ENCODE measurements at places on chromosomes 13 and 19. TPM values are rescaled to one million over a fixed set of nuclear protein-coding genes. Genes with fewer than 3 reads are reported as not detected.

DNA sequence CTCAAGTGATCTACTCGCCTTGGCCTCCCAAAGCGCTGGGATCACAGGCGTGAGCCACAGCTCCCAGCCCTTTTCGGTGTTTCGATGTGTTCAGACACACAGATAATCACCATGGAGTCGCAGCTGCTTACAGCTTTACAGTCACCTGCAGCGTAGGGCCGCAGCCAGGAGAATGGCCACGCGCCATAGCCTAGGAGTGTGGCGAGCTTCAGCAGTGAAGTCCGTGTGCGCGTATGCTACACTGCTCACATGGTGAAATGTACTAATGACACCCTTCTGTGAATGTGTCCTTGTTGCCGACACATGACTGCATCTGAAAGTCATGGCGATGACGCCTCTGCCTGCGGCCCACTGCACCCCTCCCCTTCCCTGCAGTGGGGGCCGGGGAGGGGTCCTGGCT, 23.6 kb downstream of the AP3D1 start:
- no peak for ATAC-seq

GRCh38 chr13:39132286-39133230, 94.3 kb downstream of the NHLRC3 start:
- peak; percentile 34 for ATAC-seq

DNA sequence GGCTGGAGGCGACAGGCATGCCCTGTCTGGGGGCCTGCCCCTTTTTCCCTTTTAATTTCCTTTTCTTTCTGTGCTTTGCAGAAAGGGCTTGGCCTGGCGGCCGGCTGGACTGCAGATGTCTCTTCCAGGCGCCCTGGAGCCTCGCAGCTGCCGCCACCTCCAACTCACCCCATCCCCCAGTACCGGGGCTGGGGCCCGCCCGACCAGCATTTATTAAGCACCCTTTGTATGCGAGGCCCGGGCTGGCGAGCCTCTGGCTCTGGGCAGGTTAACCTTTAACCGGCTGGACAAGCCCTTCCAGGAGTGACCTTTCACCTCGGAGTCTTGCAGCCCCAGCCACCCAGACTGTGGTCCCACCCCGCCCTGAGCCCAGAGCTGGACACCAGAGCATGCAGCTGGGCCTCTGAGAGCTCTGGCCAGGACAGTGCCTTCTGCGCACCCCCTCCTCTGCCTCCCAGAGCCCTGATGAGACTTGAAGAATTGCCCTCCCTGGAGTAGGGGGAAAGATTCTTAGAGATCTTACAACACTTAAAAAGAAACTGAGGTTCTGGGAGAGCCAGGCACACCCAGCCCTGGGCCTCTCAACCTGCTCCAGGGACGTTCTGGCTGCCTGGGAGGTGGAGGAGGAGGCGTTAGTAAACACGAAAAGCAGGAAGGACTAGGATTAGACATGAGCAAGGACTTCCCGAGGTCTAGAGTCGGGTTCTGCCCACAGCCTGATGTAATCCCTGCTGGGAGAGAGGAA, 1.1 kb upstream of the NR2F6 start:
- ATAC-seq: no peak

PCDH20 gene
- total RNA-seq: not detected

- no peak for ATAC-seq
Observed at GRCh38 chr13:29292045-29292444, 303.4 kb downstream of the SLC7A1 start.

GRCh38 chr19:38616265-38616664, 1.5 kb downstream of the MAP4K1 start:
- ATAC-seq: no peak

SGCG gene
- not detected for total RNA-seq

DNA sequence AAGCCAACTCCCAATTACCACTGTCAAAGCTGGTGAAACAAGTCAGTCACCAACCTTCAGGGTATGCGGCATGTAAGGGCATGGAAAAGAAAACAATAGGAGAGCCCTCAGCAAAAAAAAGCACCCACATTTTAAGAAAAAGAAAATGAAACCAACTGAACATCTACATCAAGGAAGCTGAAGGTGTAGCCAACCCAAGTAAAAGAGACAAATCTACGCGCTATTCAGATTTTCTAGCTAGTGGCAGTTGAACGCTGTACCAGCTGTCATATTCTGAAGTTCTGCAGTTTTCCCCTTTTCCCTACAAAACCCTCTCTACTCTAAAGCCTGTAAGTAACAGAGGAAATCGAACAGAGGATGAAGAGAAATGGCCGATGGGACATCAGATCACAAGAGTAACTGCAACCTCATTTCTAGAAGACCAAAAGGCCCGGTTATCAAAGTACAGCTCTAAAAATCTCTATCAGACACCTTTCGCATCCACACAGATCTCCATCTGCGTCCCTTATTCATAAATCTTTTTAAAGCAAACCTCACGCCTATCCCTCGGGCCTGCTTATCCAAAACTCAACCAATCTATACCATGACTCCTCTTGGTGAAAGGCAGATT, 1.4 kb downstream of the MYCBP2 start:
- no peak for ATAC-seq

ELAVL3 gene
- total RNA-seq: 0.45 TPM

ZNF415 gene
- total RNA-seq: 3.3 TPM

GRCh38 chr13:93216122-93216521, 10.5 kb upstream of the GPC6 start:
- ATAC-seq: no peak

DNA sequence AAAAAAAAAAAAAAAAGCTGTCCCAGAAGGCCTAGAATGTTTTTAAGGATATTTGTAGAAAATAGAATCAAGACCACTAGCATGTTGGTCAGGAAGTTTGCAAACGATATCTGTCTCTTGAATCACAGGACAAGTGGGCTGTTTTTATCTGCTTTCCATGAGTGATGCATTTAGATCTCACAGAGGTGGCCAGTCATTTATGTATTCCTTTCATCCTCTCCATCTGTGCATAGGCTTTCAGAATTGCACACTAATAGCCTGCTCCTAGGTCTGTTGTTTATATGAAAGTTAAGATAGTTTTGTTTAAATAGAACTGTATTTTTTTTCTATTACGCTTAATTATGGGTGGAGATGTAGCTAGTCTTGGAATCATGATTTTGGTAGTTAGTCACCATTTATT, 289.5 kb downstream of the SHISA2 start:
- ATAC-seq: peak; percentile 86

- no peak for ATAC-seq
Observed at GRCh38 chr19:3983542-3983914, 1.7 kb downstream of the EEF2 start.

DNA sequence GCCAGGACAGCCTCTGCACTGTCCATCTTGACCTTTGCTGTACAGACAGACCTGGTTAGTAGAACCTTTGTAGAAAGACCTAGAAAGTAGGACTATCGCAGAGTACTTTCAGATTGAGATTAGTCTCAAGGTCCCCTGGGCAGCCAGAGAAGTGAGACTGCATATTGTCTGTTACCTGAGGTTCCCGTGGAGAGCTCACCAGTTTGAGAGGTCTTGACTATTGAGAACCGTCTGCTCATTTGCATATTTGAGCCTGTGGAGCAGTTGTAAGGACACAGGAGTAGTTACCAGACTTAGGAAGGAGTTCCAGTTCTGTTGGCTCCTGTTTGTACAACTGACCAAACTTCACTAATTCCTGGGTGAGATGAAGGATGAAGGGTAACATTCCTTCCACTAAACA, 66.2 kb downstream of the SPATA13 start:
- no peak for ATAC-seq

DNA sequence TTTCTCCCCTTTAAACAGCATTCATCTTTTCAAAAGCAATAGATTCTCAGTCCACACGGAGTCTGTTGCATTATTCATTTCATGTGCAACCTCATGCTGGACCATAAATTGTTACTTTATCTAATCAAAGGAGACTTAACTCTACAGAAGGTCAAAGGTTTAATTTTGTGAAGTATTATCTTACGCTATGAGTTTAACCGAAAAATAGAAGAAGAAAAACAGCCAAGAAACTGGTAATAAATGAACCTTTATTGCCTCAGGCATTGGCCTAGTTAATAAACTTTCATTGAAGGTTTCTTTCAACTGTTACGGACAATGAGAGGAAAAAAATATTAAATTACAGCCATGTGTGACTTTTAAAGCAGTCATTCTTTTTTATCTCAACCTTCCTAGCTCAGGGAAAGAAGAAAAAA, 223.6 kb downstream of the DACH1 start:
- ATAC-seq: no peak

NMRK2 gene
- not detected for total RNA-seq

ZNF625 gene
- total RNA-seq: 2.0 TPM

DNA sequence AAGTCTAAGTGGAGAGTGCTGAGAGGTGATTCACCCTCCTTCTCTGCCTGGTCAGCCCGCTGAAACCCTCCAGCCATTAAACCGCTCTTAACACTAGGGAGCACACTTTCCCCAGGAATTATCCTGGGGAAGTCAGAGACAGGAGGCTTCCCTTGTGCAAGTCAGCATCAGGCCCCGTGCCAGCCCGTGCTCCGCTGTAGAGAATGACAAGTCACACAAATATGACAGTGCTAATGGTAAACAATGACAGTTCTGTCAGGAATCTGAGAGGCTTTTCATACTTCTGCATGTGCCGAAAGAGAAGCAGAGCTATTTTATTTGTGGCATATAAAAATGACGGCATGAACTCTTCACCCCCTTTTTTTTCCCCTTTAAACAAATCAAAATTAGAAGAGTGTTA, 816.9 kb upstream of the SLC10A2 start:
- ATAC-seq: no peak

DNA sequence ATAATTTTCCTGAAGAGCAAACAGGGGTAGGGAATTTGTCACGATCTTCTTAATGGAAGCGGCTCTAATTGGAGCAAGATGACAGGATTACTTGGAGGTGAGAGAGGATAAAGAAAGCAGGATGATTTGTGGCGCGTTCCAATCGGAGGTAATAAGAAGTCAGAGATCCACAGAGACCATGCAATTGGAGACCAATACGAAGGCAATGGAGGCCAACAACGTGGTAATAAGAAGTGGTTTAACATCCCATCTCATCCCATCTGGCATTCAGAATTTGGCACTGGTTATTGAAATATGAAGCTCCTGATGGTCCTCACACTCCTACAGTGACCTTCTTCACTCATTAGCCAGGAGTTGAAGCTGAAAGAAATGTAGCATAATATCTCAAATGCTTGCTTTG, 130.6 kb downstream of the DLEU7 start:
- no peak for ATAC-seq

Measured in activated T-helper 17 cell treated with anti-CD3 and anti-CD28 coated beads, Interleukin-2, amount 50 U/mL, for 72 hours (primary cell).